ENCODE measurements at places on chromosomes 4 and X. TPM values are rescaled to one million over a fixed set of nuclear protein-coding genes. Genes with fewer than 3 reads are reported as not detected.

Gene CYTL1
- total RNA-seq, result not detected

Gene LUZP4
- not detected for total RNA-seq

Gene UFSP2
- 20.6 TPM for total RNA-seq

Gene AMTN
- total RNA-seq, result not detected

Gene NALF2
- not detected for total RNA-seq

Gene EFNB1
- 3.5 TPM for total RNA-seq

Gene MAGEA2
- not detected for total RNA-seq

Gene SLC4A4
- not detected for total RNA-seq

Gene SYAP1
- total RNA-seq, result 18.0 TPM

DNA sequence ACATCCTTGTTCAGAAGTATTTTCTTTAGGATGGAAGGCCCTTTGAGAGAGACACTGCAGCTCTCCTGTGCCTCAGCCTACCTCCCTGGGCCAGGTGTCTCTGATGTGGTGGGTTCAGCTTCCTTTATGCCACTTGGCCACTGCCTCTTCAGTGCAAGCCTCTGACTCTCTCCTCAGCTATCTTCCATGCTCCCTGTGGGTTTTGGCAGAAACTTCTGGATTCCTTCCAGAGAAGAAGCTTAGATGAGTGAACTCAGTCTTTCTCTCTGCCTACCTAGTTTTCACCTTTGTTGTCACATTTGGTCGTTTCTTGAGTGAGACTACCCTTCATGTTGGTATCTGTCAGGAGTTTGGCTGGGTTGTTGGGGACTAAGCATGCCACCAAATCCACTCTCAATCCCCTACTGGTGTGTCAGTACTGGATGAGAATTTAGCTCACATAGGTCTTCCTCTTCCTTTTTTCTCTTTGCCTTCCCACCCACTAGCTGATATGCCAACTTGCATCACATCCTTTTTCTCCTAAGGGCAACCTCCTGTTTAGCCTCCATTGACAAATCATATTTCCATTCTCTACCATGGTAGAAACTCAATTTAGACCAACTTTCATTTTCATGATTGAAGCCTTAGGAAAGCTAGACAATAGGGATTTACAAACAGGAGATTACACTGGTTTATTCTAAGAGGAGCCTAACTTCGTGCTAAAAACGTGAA lies 32.0 kb downstream of the IL15 start:
- no peaks in the 10 kb centered on the region for H3K4me1 ChIP-seq
- H3K36me3 ChIP-seq, result peaks cover 1% of the 10 kb centered on the region
- DNase-seq, result no peak
- no peaks in the 10 kb centered on the region for H3K27me3 ChIP-seq
- no peak overlapping the region for H3K27ac ChIP-seq
- H3K4me3 ChIP-seq, result no peak overlapping the region

DNA sequence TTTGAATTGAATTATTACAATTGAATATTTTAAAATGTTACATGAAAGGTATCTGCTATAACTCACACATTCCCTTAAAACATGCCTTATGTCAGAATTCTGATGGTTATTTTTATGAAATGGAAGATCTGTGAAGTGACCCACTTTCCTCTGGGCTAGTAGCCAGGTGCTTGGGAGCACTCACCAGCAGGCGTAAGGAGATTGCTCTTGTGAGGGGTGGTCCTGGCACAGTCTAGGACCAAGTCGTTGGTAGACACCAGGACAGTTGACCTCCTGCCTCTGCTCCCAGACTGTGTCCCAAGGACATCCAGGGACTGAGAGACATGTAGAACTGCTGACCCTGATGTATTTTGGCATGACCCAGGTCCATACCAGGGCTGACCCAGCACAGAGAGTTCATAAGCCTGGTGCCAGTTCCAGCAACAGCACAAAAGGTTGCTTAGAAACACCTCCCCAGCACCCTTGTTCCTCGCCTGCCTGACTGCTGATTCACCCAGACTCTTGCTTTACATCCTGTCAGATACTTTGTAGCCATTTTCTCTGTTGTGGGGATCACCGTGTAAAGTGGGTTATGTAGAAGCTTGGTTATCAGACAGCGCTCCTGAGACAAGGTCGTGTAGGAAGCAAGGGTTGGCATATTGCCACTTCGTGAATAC lies 48.5 kb downstream of the NELFA start:
- H3K4me1 ChIP-seq, result no peaks in the 10 kb centered on the region
- no peaks in the 10 kb centered on the region for H3K27me3 ChIP-seq
- DNase-seq, result no peak
- H3K4me3 ChIP-seq, result no peak overlapping the region
- H3K27ac ChIP-seq, result no peak overlapping the region
- no peaks in the 10 kb centered on the region for H3K36me3 ChIP-seq

- no peaks in the 10 kb centered on the region for H3K4me1 ChIP-seq
- H3K36me3 ChIP-seq, result no peaks in the 10 kb centered on the region
- no peak for DNase-seq
- H3K27me3 ChIP-seq, result no peaks in the 10 kb centered on the region
- no peak overlapping the region for H3K4me3 ChIP-seq
- no peak overlapping the region for H3K27ac ChIP-seq
Observed at GRCh38 chr4:147550626-147551246, 66.5 kb upstream of the TMEM184C start.

DNA sequence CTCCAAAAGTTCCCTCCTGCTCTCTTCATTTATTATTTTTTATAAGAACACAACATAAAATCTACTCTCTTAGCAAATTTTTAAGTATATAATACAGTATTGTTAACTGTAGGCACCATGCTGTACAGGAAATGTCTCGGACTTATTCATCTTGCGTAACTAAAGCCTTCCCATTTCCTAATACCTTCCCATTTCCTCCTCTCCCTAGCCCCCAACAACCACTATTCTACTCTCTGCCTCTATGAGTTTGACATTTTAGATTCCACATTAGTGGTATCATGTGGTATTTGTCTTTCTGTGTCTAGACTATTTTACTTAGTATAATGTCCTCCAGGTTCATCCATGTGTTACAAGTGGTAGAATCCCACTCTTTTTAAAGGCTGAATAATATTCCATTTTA lies 15.8 kb upstream of the SYTL4 start:
- no peak overlapping the region for H3K27ac ChIP-seq
- DNase-seq, result no peak
- H3K4me1 ChIP-seq, result no peaks in the 10 kb centered on the region
- no peaks in the 10 kb centered on the region for H3K36me3 ChIP-seq

DNA sequence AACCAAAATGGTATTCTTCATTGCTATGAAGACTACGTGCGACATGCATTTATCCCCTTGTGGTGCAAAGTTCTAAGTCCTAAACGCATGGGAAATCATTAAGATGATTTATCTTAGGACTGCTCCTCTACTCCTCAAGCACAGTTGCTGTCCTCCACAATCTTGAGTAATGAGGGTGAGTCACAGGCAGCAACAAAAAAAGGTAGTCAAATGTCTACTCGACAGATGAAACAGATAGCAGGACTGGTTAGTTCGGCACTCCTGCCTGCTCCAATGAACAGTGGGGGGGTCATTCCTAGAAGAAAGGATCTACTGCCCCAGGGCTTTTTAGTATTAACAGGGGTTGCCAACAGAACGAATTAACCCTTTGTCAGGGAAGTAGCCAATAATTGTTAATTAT lies 233.7 kb upstream of the FGF13 start:
- H3K27me3 ChIP-seq, result no peaks in the 10 kb centered on the region
- no peak overlapping the region for H3K4me3 ChIP-seq
- no peak overlapping the region for H3K27ac ChIP-seq
- H3K36me3 ChIP-seq, result no peaks in the 10 kb centered on the region
- no peaks in the 10 kb centered on the region for H3K4me1 ChIP-seq

GRCh38 chr4:1807332-1807777 lies 14.3 kb downstream of the FGFR3 start:
- H3K4me1 ChIP-seq, result no peaks in the 10 kb centered on the region
- no peaks in the 10 kb centered on the region for H3K36me3 ChIP-seq
- no peak for DNase-seq
- H3K4me3 ChIP-seq, result no peak overlapping the region
- no peak overlapping the region for H3K27ac ChIP-seq

DNA sequence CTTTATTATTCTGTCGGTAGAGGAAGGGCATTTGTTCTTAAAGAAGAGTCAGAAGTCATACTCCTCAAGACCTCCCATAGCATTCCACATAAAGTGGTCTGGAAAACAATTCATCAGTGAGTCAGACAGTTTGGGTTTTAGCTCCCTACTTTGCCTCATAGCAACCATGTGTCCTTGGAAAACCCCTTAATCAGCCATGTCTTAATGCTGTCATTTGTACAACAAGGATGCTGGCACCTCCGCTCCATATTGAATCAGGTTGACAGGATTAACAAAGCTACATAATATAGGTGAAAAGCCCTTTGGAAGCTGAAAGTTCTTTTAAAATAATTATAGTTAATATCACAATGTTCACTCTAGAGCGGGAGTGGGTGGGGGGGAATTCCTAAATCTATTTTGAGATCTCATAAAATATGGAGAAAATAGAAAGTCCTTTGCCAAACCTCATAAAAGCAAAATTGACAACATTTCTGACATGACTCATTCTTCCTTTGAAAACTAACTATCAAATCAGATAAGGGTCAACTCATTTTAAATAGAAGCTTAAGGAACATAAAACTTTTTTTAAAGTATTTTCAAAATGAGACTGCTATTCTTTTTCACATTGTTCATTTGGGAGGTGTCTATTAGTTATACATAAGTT lies 37.3 kb upstream of the GUCY1A1 start:
- H3K27ac ChIP-seq, result no peak overlapping the region
- no peaks in the 10 kb centered on the region for H3K4me1 ChIP-seq
- H3K27me3 ChIP-seq, result no peaks in the 10 kb centered on the region
- no peak for DNase-seq

DNA sequence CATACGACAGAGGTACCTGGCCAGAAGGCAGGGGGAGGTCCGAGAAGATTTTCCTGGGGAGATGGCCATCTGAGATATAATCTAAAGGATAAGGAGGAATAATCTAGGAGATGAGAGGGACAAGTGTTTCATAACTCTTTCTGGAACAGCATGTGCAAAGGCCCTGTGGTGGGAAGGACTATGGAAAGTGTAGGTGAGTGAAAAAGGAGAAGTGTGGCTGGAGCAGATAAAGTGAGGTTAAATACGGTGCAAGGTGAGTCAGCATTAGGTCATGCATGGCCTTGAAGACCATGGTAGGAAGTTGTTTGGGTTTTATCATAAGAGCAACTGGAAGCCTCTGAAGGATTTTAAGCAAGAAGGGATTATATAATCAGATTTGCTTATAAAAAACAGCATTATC lies 34.6 kb upstream of the MTM1 start:
- no peaks in the 10 kb centered on the region for H3K4me1 ChIP-seq
- no peak overlapping the region for H3K4me3 ChIP-seq
- H3K27me3 ChIP-seq, result no peaks in the 10 kb centered on the region
- no peak overlapping the region for H3K27ac ChIP-seq
